LHCN-M2 (cell line): ENCODE measurements at places on chromosomes 2 and 18. TPM values are rescaled to one million over a fixed set of nuclear protein-coding genes. Genes with fewer than 3 reads are reported as not detected.

Gene DTNA
- total RNA-seq: 6.9 and 7.1 TPM in 2 replicates

Gene ABHD3
- total RNA-seq: 6.2 and 8.6 TPM in 2 replicates

Gene VIT
- total RNA-seq: 0.51 and 1.0 TPM in 2 replicates

Gene PNO1
- total RNA-seq: 31.7 and 35.3 TPM in 2 replicates

Gene CYRIA
- total RNA-seq: 3.5 and 4.5 TPM in 2 replicates

Gene MAIP1
- 23.2 and 26.7 TPM in 2 replicates for total RNA-seq

Gene TUBB8B
- not detected in 2 replicates for total RNA-seq

Gene LOXL3
- 9.9 and 11.7 TPM in 2 replicates for total RNA-seq

- no peak for DNase-seq
These were observed 9.2 kb upstream of the IL1A start for GRCh38 chr2:112793449-112793978.

- no peak for DNase-seq
These were observed 410.3 kb downstream of the PID1 start for GRCh38 chr2:228860601-228861285.

DNA sequence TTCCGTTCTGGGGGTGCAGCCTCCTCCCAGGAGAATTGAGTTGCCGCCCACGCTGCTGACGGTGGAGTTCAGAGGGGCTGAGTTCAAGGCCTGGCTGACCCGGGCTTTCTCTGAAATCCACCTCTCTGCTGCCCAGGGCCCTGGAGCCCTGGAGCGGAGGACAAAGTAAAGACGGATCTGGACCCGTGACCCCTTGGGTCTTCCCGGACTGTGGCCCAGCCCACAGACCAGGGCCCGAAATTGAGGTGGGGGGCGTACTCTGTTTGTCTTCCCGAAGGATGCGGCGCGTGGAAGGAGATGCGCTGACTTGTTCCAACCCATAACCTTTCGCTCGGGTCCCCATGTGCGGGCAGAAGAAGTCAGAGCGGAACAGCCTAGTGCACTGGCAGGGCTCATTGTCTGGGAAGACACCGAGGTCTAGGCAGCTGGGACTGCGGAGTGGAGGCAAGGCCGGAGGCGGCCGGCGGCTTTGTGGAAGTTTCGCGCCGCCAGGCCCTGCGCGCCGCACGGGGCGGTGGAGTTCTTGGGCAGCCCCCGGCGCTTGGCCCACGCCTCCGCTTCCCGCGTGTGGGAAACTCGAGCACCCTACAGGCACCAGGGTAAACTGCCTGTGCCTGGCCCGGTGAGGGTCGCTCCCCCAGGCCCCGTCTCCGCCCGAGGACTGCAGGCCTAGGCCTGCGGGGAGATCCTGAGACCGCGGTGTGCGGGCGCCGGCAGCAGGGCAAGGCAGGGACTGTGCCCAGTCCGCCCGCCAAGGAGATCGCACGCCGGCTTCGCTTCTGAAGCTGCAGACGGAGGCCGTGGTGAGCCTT is 9.8 kb downstream of the POU3F3 start:
- DNase-seq: no peak

DNA sequence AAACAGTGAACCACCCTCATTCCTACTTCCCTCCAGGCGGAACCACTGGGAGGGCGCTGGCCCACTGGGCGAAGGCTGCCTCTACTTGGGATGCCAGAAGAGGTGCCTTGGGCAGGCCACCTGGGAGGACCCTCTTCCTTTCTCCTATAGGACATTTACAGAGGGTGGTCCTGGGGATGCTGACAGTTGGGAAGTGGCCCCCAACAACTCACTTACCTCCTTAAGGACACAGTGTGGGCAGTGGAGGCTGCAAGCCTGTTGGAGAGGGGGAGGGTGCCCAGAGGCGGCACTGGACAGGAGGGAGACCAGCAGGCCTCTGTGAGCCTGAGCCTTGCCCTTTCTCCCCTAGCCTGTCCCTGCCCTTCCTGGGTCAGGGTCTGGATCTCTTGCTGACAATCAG is 346.4 kb upstream of the HS6ST1 start:
- no peak for DNase-seq

- DNase-seq: no peak
These were observed 117.8 kb upstream of the NRP2 start for GRCh38 chr2:205564346-205565141.

- DNase-seq: peak; percentile 98
These were observed 4.7 kb upstream of the HPCAL1 start for GRCh38 chr2:10297959-10298531.

DNA sequence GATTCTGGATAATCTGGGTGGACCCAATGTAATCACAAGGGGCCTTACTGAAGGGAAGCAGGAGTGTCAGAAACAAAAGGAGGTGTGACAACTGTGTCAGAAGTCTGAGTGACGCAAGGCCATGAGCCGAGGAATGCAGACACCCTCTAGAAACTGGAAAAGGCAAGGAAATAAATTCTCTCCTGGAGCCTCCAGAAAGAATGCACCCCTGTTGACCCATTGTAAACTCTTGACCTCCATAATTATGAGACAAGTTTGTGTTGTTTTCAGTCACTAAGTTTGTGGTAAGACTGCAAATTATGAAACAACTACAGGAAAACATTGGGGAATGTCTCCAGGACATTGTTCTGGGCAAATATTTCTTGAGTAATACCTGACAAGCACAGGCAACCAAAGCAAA is 47.3 kb upstream of the B3GNT7 start:
- DNase-seq: peak; percentile 41

GRCh38 chr2:203126996-203127395 is 111.8 kb upstream of the CYP20A1 start:
- DNase-seq: no peak

- DNase-seq: no peak
These were observed 45.1 kb upstream of the TNFRSF11A start for GRCh38 chr18:62280058-62280457.

- DNase-seq: peak; percentile 95
These were observed 59.1 kb upstream of the RTN4 start for GRCh38 chr2:55109219-55109891.

DNA sequence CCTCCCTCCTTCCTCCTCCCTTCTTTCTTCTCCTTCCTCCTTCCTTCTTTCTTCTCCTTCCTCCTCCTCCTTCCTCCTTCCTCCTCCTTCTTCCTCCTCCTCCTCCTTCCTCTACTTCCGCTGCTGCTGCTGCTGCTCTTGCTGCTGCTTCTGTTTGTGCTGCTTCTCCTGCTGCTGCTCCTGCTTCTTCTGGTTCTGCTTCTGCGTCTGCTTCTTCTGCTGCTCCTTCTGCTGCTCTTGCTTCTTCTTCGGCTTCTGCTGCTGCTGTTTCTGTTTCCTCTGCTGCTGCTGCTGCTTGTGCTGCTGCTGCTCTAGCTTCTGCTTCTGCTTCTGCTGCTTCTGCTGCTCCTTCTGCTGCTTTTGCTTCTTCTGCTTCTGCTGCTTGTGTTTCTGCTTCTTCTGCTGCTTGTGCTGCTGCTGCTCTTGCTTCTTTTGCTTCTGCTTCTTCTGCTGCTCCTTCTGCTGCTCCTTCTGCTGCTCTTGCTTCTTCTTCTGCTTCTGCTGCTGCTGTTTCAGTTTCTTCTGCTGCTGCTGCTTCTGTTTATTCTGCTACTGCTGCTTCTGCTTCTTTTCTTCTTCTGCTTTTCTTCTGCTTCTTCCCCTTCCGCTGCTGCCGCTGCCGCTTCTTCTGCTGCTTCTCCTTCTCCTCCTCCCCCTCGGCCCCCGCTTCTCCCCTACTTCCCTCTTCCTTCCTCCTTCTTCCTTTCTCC is 8.6 kb downstream of the SNRNP27 start:
- no peak for DNase-seq

- no peak for DNase-seq
These were observed 1.1 kb upstream of the TXNDC2 start for GRCh38 chr18:9884532-9885140.

DNA sequence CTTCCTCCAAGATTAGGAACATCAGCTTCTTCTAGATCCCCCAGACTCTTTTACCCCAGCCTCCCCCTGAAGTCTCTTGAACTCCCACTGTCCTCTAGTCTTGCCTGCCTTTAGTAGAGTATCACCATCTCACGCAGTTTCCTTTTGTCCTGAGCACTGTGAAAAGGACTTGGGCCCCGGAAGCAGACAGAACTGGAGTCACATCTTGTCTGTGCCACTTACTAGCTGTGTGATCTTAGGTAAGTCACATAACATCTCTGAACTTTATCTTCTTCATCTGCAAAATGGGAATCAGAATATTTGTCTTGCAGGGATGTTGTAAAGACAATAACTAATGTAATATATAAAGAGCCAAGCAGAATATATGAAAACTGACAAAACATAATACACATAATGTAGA is 8.4 kb upstream of the TRABD2A start:
- no peak for DNase-seq

DNA sequence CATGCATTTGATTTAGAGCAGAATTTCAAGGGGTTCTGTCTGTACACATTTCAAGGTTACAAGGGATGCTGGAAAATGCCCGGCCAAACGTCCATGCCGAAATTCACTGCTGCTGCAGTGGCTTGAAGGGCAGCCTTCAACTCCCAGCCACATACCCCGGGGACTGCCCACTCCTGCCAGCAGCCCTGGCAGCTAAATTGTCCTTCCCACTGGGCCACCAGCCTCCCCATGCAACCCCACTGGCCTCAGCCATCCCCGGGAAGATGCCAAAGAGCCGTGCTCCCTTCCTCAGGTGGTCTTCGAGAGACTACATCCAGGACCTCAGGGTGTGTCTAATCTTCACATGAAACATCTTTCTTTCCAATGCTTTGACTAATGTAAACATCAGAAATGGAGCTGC is 478.7 kb upstream of the MYT1L start:
- DNase-seq: no peak

DNA sequence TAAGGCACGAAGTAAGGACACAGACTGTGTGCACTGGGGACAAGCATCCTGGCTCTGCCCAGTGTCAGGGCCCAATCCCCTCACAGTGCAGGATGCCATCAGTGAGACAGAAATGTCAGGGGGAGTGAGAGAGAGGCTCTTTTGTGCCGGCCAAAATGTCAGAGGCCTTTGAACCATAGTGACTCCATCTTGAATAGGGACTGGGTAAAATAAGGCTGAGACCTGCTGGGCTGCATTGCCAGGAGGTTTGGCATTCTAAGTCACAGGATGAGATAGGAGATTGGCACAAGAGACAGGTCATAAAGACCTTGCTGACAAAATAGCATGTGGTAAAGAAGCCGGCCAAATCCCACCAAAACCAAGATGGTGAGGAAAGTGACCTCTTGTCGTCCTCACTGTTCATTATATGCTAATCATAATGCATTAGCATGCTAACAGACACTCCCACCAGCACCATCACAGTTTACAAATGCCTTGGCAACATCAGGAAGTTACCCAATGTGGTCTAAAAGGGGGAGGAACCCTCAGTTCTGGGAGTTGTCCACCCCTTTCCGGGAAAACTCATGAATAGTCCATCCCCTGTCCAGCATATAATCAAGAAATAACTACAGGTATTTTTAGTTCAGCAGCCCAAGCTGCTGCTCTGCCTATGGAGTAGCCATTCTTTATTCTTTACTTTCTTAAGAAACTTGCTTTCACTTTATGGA is 337.4 kb downstream of the LPIN1 start:
- DNase-seq: no peak

DNA sequence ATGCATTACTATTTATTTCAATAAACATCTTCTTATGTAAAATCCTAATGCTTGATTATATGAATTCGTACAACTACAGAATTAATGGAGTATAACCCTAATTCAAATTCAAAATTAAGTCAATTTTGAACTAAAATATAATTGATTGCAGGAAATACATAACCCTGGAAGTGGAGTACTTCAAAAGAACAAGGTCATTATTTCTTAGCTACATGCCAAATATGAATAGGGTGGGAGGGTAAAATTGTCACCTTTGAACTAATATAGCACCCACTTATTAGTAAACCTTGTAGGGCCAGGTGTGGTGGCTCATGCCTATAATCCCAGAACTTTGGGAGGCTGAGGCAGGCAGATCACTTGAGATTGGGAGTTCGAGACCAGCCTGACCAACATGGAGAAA is 895.4 kb upstream of the ACVR2A start:
- DNase-seq: no peak

GRCh38 chr2:137183206-137183898 is 418.0 kb downstream of the THSD7B start:
- no peak for DNase-seq

DNA sequence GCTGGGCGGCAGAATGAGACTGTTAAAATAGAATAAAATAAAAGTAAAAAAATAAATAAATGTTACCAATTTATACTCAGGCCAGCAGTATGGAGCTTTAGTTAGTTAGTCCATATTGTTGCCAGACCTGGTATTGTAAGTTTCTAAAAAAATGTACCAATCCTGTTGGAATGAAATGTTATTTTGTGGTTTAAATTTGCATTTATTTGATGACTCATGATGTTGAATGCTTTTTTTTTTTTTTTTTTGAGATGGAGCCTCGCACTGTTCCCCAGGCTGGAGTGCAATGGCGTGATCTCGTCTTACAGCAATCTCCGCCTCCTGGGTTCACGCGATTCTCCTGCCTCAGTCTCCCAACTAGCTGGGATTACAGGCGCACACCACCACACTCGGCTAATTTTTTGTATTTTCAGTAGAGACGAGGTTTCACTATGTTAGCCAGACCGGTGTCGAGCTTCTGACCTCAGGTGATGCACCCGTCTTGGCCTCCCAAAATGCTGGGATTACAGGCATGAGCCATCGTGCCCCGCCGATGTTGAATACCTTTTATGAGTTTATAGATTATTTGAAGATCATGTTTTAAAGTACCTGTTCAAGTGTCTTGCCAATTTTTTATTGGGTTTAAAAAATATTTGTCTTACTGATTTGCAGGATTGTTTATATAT is 5.7 kb upstream of the PTPRN start:
- peak; percentile 13 for DNase-seq

GRCh38 chr2:44638649-44639048 is 276.9 kb downstream of the CAMKMT start:
- no peak for DNase-seq

- no peak for DNase-seq
These were observed 354.7 kb downstream of the EIPR1 start for GRCh38 chr2:3022841-3023372.

GRCh38 chr2:227642656-227643055 is 23.9 kb upstream of the SCYGR5 start:
- DNase-seq: no peak

DNA sequence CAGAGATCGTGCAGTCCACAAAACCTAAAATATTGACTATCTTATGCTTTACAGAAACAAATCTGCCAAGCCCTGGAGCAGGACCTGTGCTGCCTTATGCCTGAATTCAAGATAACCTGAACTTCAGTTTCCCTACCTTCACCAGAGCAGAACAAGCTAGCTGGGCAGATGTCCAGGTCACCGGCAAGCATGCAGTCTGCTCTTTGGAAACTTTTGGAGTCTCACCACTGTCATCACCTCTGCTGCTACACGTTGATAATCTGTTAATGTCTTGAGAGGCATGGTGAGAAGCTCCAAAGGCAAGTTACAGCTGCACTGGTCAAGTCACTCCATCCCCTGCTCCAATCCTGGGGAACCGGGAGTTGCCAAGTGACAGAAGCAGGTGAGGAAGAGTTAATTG is 354.2 kb downstream of the RBM43 start:
- DNase-seq: no peak
